Inflammatory macrophage (primary cell): ENCODE measurements at places on chromosomes 1 and 21.

GRCh38 chr21:33897739-33898138 lies 17.9 kb downstream of the ATP5PO start:
- no peak for DNase-seq

DNA sequence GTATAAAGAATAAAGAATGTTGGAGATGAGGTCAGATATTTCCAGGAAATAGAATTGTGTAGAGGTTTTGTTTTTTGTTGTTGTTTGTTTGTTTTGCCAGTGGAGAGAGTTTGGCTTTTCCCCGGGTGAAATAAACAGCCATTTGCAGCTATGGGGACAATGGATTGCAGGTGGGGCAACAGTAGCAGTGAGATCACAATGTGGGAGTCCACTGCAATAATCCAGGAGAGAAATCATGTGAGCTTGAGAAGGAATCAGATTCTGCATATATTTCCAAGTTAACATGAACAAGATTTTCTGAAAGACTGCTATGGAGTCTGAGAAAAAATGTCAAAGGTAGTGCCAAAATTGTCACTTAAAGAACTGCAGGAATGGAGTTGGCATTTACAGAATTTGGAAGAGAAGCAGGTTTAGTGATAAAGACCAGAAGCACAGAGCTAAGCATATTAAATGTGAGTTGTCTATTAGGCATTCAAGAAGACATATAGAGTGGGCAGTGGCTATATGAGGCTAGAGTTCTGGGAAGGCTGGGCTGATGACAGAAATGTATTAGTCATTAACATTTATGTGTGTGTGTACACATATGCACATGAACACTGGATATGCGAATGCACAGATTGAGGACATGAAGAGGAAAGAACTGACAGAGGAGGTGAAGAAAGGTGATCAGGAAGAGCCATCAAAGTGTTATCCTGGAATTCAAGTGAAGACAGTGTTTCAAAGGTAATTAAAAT lies 729.6 kb upstream of the PTBP2 start:
- DNase-seq = no peak

GRCh38 chr1:196366817-196367495 lies 241.3 kb downstream of the KCNT2 start:
- DNase-seq = peak; percentile 1

GRCh38 chr1:11316701-11317100 lies 43.7 kb downstream of the UBIAD1 start:
- DNase-seq = no peak

- DNase-seq = peak; percentile 97
Observed at GRCh38 chr1:27830621-27831440, at the start of gene PPP1R8. Gene PPP1R8, plus strand, starts transcription at chr1:27830782. Its CDS starts 54 bp downstream, at chr1:27830836.

DNA sequence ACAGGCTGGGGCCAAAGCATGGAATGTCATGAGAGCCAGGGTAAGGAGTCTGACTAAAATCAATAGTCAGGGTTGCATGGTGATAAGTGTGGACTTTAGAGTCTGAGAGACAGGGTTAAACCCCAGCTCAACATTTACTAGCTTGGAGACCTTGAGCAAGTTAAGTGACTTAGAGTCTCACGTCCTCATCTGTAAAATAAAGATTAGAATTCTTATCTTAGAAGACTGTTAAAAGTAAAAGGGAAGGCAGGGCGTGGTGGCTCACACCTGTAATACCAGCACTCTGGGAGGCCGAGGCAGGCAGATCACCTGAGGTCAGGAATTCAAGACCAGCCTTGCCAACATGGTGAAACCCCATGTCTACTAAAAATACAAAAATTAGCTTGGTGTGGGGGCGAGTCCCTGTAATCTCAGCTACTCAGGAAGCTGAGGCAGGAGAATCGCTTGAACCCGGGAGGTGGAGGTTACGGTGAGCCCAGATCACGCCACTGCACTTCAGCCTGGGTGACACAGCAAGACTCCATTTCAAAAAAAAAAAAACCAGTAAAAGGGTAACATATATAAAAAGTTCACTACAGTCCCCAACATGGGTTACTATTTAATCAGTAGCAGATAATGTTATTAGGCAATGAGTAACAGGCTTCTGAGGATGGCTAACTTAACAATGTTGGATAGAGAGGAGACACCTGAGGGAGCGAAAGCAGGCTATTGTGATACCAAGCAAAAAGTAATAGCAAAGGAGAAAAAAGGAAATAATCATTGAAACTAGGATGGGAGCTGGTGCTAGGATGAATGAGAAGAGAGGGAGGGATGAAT lies 20.8 kb downstream of the TMCO1 start:
- DNase-seq = no peak

DNA sequence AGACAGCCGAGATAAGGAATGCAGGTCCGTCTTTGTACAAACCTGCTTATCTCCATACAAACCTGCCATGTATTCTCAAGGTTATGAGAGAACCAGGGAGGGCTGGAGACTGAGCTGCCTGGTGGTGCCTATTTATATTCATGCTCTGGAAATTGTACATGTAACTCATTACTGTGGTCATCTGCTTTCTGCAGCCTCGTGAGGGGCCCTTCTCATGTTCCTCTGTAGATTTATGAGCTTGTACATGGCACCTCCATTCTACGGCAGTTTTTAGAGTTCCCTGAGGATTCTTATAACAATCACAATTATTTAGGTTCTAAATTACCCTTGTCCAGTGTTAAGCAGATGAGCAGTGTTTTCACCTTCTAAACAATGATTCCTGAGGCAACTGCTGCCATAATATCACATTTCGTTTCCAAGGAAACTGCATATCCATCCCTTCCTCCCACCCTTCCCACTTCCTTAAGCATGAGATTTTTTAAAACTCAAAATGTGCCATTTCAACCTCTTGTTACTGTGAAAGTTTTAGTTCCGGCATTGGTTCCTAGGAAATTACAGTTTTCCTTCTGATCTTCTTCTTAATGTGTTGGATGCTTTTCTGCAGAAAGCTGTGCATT lies 112.1 kb downstream of the ST6GALNAC3 start:
- DNase-seq = no peak

DNA sequence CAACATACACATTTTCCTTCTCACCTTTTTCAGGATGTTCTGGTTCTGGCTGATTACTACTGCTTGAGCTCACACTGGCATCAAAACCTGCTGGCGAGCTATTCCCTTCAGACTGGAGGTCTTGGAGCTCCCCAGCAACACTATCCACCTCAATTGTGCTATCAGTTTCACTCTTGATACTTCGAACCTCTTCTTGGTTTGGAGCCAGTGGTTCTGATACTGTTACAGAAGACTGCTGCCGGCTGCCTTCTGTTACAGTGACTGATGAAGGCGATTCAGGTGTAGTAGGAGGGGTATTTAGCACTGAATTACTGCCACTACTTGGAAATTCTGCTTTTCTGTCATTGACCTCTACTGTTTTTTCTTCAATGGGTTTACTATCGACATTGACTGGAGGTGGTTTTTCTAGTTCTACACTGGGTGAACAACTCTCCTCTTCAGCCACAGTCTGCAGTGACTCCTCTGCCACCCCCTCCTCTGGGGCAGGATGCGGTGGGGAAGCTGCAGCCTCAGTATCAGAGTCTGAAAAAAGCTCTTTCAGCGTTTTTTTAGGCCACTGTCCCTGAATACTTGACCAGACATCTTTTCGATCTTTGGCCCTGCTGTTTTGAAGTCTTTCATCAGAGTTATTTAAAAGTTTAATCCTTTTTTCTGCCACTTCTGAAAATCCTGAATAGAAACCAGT lies 20.7 kb upstream of the RBM34 start:
- no peak for DNase-seq

DNA sequence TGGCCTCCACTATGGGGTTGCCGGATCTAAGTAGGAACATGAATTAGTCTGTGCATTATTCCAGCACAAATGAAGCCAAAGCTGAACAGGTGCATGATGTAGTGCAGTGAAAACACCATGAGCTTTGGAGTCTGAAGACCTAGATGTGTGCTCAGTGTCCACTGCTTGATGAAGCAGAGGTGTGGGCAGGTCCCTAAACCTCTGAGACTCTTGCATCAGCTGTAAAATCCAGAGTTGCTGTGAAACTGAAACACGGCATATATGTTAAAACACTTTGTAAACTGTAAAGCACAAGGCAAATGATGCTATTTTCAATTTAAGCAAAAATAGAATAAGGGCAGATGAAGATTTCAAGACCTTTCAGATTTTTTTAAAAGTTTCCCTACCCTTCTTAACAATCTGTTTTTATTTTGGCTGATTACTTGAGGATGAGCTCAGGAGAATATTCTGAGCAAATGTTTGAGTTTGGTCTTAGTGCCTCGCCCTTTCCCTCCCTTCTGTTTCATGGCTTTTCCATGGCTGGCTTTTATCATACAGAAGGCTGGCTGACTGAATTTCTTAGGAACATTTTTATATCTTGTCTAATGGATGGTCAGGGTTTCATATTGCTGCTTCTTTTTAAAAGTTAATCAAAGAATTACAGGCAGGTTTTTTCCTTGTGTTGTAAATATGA lies 221.8 kb downstream of the NTNG1 start:
- DNase-seq = no peak

DNA sequence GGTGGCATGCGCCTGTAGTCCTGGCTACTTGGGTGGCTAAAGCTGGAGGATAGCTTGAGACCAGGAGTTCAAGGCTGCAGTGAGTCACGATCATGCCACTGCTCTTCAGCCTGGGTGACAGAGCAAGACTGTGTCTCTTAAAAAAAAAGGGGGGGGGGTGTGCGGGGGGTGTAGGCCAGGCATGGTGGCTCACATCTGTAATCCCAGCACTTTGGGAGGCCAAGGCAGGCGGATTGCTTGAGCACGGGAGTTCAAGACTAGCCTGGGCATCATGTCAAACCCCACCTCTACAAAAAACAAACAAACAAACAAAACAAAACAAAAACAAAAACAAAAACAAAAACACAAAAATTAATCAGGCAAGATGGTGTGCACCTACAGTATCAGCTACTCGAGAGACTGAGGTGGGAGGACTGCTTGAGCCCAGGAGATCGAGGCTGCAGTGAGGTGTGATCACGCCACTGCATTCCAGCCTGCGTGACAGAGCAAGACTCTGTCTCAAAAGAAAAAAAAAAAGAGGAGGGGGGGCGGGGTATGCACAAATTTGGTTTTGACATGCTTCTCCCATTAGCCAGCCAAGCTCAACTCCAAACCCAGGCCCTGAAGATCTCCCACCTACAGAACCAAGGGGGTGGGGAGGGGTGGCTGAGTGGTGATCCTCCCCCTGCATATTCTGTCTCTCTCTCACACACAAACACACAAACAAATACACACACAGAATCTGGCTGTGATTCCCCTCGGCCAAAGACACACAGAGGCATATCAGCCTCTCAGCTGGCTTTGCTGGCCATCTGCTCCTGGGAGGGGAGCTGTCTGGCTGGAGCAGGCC lies 3.1 kb downstream of the PTAFR start:
- peak; percentile 80 for DNase-seq

DNA sequence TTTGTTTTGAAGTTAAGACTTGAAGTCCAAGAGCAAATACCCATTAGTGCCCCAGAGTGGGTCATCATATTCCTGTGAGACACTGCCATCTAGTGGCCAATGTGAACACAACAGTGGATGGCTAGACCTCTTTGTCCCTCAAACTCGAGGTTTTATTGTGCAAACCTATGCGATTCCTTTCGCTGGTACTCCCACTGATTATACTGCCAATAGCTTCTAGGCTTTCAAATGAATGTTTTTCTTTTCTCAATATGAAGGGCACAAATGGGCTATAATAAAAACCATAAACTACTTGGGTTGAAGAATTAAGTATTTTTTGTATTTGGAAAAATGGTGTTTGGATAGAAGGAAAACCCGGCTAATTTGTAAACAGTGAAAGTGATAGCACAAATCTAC lies 100.4 kb upstream of the ZNF281 start:
- DNase-seq = peak; percentile 89

- DNase-seq = no peak
Observed at GRCh38 chr21:45636951-45637646, 6.4 kb upstream of the PCBP3 start.

DNA sequence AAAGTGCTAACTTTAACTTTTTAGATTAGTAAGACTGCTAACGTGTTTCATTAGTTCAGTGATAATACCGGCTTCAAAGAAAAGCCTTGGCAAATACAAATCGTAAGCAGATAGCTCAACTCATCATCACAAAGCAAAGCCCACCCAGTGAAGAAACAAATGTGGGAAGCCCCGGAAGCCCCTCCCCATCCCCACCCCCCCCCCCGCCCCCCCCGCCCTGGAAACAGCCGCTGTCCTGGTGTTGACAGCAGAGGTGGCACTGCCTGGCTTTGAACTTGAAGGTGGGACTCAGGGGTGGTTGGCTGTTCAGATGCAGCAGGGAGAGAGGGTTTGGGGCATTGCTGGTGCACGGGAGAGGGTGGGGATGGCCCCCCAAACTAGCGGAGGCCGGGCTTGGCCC lies 14.1 kb downstream of the PDXK start:
- no peak for DNase-seq

DNA sequence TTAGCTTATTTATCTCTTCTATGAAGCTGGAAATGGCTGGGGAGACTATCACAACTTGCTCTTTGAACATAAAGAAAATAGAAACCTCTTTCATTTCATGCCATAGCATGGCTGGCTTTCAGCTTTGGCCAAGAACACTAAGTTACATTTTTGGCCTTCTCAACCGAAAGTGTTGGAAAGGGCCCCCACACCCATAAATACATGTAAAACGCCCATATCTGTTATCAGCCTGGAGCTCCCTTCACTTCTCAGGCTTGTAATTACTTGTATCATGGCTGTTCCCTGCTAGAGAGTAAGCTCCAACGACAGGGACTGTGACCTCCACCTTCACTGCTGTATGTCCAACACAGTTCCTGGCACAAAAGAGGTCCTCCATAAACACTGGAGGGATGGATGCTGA lies 12.7 kb upstream of the EIF4G3 start:
- no peak for DNase-seq

GRCh38 chr1:177809819-177810218 lies 160.0 kb downstream of the SEC16B start:
- DNase-seq = no peak

DNA sequence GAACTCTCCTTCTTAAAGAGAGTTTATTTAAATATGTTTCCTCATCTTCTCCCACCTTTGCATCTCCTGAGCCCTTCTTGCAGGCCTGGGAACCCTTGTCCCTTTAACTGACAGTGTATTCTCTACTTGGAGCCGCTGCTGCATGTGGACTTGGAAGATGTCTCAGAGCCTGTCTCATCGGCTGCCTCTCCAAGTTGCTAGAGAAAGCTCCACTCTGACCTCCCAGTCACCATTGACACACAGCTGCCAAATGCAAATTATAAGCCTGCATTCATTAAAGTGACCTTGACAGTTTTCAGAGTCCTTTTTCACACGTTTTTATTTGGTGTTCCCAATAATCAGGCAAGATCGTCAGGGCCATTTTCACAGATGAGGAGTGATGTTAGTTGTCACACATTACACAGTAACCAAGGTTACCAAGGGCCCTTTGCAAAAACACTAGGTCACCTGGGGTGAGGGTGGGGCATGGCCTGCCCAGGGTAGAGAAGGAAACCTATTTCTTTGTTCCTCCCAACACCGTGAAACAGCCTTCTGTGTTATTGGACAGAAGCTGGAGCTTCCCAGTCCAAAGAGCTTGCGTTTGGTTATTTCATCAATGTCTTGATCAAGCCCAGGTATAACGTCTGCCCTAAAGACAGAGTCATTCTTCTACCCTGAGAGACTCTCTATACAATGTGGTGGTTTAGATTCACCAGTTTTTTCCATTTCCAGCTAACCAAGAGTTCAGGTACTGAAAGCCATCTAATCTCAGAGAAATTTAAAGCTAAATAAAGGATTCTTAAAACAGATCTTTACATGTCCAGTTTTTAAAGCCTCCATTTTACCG lies 164.1 kb downstream of the GALNT2 start:
- DNase-seq = no peak

GRCh38 chr1:204711947-204712701 lies 26.6 kb upstream of the LRRN2 start:
- DNase-seq = no peak

- DNase-seq = no peak
Observed at GRCh38 chr21:39714331-39714730, 30.7 kb upstream of the IGSF5 start.
